ENCODE measurements at places on chromosomes 4 and X. TPM values are rescaled to one million over a fixed set of nuclear protein-coding genes. Genes with fewer than 3 reads are reported as not detected.

GRCh38 chr4:147808447-147808846 is 76.6 kb downstream of the ARHGAP10 start:
- no peaks in the 10 kb centered on the region for H3K4me1 ChIP-seq
- H3K36me3 ChIP-seq: no peaks in the 10 kb centered on the region
- H3K4me3 ChIP-seq: no peak overlapping the region
- no peaks in the 10 kb centered on the region for H3K27me3 ChIP-seq
- no peak for DNase-seq
- H3K27ac ChIP-seq: no peak overlapping the region

Gene SH3RF1
- 0.60 TPM for total RNA-seq

Gene RBM46
- not detected for total RNA-seq

GRCh38 chr4:41600243-41600912 is 62.4 kb downstream of the LIMCH1 start:
- H3K36me3 ChIP-seq: no peaks in the 10 kb centered on the region
- H3K4me1 ChIP-seq: no peaks in the 10 kb centered on the region
- H3K27ac ChIP-seq: no peak overlapping the region
- no peaks in the 10 kb centered on the region for H3K27me3 ChIP-seq

- H3K36me3 ChIP-seq: peaks cover 3% of the 10 kb centered on the region
- no peak for DNase-seq
- no peak overlapping the region for H3K4me3 ChIP-seq
- no peaks in the 10 kb centered on the region for H3K4me1 ChIP-seq
These were observed 133.2 kb downstream of the ZAR1 start for GRCh38 chr4:48623182-48623780.

DNA sequence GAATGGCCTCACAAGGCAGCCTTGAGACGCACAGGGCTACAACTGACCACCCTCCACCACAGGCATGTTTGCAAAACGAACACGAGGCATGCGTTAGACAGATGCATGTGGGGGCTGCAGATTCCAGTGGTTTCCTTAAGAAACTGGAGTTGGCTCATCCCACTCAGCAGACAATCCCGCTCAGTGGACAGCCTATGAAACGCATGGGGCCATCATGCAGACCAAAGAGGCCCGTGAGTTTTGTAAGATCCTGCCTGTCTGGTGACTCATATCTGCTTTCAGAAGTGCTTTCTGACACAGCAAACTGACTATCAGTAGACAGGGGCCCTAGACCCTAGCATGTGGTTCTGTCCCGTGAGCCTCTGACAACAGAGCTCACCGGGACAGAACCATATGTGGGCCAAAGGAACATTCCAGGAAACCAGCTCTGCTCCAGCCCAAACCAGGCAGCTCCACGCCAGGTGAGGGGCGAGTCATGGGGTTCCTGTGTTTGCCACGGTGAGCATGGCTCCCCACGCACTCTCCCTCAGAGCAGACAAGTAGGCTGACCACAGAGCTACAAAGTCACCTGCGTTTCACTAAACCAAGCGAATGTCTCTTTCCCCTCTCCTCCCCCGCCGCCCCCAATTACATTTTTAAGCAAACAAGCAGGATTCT is 74.4 kb downstream of the MTMR1 start:
- no peaks in the 10 kb centered on the region for H3K27me3 ChIP-seq
- no peak for DNase-seq
- peaks cover 4% of the 10 kb centered on the region for H3K4me1 ChIP-seq
- no peak overlapping the region for H3K4me3 ChIP-seq
- H3K27ac ChIP-seq: no peak overlapping the region
- H3K36me3 ChIP-seq: no peaks in the 10 kb centered on the region

Gene TIGD2
- 6.7 TPM for total RNA-seq

Gene SYNPO2
- total RNA-seq: 1.2 TPM

Gene HERC6
- 13.9 TPM for total RNA-seq

DNA sequence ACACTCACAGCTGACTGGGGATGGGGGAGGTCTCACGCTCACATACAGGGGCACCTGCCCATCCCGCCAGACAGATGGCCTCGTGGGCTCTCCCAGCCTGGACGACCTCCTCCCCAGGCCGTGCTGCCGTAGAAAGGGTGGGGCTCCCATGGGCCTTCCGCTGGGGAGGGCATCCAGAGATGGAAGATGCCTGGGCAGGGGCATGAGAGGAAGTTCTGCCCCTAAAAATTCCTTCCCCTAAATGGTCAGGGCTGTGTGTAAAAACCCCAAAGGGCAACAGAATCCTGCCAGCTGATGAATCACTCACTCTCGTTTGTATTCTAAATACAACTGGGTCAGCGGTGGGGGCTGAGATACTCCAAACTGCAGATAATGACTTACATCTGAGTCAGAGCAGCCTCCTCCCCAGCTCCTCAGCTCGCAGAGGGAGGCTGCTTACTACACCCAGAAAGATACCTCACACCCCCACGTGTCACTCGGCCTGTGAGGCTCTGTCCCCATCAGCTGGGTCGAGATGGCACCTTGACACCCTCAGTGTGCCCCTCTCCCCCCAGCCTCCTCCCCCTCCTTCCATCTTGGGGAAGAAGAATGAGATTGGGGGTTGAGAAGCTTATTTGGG is 10.1 kb downstream of the WDR1 start:
- no peaks in the 10 kb centered on the region for H3K27me3 ChIP-seq
- H3K36me3 ChIP-seq: peaks cover 19% of the 10 kb centered on the region
- peaks cover 100% of the 10 kb centered on the region for H3K4me1 ChIP-seq
- peak; percentile 51 for DNase-seq

- H3K4me3 ChIP-seq: no peak overlapping the region
- no peaks in the 10 kb centered on the region for H3K4me1 ChIP-seq
- H3K27me3 ChIP-seq: no peaks in the 10 kb centered on the region
- DNase-seq: no peak
- H3K27ac ChIP-seq: no peak overlapping the region
These were observed 353.9 kb downstream of the NKX6-1 start for GRCh38 chr4:84145176-84145575.

Gene LAMTOR3
- total RNA-seq: 19.4 TPM

Gene ARX
- total RNA-seq: not detected
